ENCODE measurements at places on chromosomes 11 and 22.

DNA sequence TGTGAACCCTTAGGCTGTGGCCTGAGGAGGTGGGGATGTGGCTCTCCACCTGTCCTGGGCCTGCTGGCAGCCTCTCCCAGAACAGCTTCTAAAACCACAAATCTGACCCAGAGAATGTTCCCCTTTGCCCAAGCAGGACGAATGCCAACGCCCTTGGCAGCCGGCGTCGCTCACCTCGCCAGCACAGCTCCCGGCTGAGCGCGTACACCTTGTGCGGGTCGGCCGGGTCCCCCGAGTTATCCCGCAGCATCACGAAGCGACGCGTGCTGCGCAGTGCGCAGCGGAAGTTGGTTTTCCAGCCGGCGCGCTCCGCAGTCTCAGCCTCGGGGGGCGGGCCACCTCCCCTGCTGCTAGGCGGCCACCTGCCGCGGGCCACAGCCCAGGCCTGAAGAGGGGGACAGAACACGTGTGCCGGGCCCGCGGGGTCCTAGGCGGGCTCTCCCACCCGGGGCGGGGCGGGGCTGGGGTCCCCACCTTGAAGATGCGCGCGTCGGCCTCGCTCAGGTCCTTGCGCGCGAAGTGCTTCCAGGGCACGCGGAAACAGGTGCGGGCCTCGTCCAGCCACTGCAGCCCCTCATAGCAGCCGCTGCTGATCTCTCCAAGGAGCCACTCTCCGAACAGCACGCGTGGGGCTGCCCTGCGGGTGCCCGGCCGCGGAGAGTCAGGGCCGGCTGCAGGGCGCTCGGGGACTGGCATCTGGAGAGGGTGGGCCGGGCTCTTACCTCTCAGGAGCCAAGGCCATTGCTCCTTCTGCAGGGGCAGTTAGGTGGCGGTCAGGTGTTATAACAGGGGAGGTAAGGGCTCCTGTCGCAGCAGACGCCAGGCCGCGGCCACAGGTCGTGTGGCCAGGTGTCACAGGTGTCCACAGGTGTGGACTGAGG, 887 bp downstream of the IRF7 start:
- no peak for DNase-seq

GRCh38 chr11:122131126-122131525, 15.1 kb upstream of the BLID start:
- no peak for DNase-seq

- no peak for DNase-seq
Observed at GRCh38 chr11:61541598-61541997, 33.0 kb downstream of the LRRC10B start.

DNA sequence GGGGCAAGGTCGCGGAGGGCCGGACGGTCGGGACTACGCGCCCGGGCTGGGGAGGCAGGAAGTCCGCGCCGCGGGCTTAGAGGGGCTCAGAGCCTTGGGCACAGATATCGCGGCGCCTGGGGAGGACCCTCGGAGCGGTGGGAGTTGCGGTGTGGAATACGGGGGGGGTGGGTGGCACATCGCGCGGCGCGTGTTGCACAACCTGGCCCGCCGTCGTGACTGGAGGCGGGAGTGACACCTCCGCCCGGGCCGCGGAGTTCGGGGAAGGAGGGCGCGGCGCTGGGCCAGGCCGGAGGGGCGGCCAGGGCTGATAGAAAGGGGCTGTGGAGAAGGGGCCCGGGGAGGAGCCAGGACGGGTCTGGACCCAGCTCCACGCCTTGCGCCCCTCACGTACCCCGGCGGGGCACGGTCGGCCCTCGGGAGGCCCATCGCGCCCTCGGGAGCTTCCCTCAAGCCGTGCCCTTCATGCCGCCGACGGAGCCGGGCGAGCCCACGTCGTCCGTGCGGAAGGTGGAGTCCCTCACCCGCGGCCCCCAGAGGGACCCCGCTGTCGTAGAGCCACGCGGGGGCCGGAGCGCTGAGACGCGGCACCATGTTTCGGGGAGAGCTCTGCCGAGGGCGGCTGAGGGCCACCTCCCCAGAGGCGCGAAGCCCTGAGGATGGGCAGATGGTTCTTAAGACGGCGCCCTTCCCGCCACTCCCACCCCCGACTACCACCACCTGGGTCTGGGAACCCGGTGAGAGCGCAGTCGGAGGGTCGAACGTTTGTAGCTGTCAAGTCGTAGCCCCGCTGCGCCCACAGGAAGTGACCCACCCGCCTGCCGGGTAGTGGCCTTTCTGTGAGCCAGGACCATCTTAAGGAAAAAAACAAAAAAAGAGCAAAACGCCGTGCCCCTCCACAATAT, 729 bp downstream of the IL17RA start:
- peak; percentile 20 for DNase-seq

DNA sequence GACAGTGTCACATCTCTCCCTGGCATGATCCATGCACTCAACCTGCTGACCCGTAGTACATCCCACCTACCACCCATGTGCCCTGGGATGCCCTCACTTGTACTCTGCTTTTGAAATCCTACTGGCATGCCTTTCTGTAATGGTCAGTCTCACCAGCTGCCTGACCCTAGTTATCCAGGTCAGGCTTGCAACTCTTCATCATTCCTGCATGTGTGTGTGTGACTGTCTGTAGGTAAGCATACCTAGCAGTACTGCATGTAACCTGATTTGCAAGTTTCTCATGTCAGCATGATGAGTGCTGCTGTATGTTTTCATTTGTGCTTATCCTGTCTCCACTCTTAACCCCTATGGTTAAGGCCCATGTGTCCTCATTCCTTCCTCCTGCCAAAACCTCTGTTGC, 202.0 kb upstream of the MTNR1B start:
- DNase-seq = no peak

DNA sequence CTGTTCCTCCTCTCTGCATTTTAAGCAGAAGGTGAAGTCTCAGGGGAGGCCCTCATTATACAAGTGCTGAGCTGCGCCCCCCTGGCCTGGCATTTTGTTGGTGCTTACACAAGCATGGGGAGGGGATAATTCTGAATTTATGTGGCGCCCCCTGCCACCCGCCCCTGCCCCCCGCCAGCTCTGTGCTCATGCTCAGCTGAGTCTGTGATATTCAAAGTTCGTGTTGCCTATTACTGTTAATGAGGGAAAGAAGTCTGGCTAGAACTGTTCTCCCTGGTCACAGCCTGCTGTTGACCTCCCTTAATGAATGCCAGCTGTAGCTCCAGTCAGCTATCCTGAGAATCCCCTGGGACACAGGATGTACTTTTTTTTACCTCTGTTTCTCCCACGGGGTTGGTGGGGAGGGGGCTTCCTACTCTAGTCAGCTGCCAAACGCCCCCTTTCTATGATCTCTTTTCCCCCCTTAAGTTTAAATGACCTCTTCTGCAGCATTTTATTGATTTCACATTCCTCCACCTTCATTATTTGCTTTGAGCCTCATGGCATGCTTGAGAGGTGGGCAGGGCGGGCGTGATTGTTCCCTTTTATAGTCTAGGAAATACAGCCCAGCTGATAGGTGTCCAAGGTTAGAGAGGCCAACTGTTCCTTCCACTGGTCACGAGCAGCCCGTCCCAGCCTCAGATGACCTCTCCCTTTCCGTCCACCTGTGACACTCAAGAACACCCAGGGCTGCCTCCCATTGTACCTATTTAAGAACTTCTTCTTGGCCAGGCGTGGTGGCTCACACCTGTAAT, 12.2 kb downstream of the USP2 start:
- DNase-seq = no peak

GRCh38 chr11:33898957-33899356, 7.1 kb upstream of the LMO2 start:
- DNase-seq = no peak

GRCh38 chr22:27251563-27251962, 550.0 kb downstream of the MN1 start:
- no peak for DNase-seq

GRCh38 chr11:123093739-123094138, 31.8 kb upstream of the HSPA8 start:
- no peak for DNase-seq

DNA sequence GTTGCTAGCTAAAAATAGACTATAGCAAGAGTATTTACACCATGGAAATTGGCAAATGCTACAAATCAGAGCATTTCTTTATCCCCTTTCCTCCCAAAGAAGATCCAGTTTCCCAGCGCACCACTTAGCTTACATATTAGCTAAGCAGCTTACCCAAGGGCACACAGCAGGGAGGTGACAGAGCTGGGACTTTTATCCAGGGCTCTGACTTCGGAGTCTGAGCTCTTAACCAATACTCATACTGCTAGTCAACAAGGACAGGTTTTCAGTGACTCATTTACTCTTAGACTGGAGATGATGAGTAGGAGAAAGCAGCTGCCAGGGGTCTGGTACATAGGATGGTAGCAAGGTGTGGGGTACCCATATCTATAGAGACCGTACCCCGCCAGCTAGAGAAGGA, 38.4 kb downstream of the NAV2 start:
- no peak for DNase-seq

DNA sequence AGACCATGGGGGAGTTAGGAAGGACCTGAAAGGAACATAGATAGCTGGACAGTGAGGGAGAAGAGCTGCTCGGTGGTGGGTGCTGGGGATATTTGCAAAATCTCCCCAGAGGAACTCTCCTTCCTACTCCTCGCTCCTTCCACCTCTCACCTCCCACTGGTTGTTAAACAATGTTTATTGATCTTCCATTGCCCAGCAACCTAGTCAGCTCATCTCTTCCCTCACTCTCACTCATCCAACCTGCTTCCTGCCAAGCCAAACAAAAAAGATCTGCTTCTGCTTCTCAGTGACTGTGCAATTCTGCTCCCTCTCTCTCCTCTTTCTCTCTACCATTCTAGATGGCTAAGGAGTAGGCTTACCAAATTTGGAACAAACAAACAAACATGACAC, 115.0 kb downstream of the SLC1A2 start:
- DNase-seq = peak; percentile 30

DNA sequence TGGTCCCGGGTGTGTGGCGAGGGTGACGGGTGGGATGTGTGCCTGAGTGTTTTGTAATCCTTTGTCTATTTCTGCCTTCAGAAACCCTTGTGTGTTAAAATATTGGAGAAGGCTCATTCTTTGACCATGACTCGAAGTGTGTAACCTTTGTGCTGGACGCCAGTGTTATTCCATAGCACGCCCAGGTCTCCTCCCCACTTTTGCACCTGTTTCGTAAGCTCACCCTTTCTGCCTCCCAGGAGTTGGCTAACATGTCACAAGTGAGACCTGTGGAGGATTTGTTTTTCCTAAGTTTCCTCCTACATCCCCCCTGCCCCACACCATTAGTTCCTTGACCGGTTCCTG, 382 bp downstream of the C11orf54 start:
- DNase-seq = no peak

DNA sequence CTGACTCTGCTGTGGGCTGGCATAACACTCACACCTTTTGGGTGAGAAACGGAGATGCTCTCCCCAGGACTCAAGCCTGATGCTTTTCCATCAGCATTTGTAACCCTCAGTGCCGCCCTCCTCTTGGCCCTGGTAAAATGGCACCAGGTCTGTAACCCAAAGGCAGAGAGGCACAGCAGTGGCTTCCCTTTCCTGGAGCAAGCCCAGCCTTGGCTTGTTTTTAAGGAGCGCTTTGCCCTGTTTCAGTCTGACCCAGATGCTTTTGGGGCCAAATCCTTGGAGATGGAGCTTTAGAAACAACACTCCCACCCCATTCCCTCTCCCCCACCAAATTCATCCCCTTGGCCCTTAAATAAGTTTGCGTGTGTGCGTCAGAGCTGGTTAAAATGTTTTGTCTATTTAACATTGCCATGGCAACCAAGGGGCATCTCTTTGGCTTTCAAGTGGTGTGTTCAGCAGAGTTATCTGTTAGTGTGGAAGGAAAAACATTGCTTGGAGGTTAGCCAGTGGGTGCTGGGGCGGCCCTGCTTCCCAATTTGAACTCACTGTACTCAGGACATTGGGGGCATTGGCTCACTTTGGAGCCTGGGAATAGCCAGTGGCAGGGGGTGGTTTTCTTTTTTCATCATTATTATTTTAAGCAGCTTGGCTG, 134.1 kb downstream of the NAV2 start:
- DNase-seq = no peak

DNA sequence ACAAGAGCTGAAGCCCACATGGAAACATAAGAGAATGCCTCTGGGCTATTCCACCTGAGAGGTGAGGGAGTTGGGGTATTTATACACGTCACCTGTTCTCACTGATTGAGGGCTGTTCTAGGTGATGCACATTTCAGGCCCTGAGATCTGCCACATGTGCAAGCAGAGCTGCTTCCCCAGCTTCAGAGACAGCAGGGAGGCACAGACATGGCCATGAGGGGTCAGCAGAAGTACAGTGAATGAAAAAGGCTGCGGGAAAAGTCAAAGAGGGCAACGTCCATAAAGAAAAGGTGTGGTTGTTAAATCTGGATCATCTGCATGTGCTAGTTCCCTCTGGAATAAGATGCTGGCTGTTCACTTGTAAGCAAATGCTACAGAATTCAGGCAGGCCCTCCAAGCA, 75.4 kb downstream of the GAB4 start:
- no peak for DNase-seq
